Hematopoietic multipotent progenitor cell treated with erythropoietin and hydrocortisone succinate and interleukin-3 and kit ligand, for 15 days (in vitro differentiated cells): ENCODE measurements at places on chromosomes 6 and 20.

GRCh38 chr6:11851387-11851786, 72.8 kb upstream of the ADTRP start:
- no peak for DNase-seq

DNA sequence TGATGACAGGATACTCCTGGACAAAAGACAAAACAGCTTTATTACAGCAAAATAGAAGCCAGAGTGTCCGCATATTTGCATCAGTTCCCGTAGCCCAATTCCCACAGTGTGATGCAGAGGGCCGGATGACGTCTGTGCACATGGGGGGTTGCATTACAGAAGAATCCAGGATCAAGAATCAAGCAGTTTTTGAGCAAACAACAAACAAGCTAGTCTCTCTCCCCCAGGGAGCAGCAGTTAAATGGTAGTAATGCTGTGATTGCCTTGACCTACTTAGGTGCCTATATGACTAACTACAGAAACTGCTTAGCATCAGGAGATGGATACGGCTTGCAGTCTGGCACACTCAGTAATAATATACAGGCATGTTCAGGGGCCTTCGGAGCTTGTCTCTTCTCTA, 3.2 kb upstream of the SDHAF4 start:
- DNase-seq, result no peak

DNA sequence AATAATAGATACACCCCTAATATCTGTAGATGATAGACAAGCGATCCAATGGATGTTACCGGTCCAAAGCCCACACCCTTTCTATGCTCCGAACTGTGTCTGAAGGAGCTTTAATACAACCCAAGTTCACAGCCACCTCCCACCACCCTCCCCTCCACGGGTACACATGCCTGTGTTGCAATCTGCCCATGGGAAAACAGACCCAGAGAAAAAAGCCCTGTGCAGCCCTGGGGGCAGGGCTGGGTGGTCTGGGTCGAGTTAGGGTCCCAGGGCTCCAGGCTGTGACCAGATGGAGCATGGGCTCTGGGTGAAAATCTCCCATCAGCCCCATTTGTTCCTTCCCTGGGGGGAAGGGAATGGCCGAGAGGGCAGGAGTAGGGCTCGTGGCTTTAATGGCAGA, 65.8 kb downstream of the BANF2 start:
- DNase-seq, result no peak

DNA sequence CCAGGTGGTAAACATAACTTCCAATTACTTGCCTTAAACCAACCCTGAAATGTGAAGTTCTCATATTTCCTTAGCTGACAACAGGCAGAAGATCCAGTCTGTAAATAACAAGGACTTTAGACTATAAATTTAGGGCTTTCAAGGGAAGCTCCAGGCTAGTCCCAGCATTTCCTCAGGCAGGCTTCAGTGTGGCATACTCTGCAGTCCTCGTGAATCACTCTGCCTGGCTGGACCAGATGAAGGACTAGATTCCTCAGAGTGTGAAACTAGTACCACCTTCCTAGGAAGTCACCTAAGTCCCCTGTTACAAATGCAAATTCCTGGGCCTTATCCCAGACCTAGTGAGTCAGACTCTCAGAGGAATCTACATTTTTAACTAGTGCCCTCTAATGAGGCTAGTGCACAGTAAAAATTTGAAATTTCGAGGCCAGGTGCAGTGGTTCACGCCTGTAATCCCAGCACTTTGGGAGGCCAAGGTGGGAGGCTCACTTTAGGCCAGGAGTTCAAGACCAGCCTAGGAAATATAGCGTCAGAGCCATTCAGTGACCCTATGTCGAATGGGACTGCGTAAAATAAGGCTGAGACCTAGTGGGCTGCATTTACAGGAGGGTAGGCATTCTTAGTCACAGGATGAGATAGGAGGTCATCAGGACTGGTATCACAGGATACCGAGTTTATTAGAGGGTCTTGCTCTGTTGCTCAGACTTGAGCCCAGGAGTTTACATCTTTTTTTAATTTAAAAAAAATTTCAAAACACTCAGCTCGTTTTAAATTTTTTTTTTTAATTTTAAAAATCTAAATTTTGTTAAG, 279.6 kb upstream of the JARID2 start:
- DNase-seq, result no peak

- DNase-seq, result no peak
These were observed 43.5 kb upstream of the EPB41L1 start for GRCh38 chr20:36110994-36111393.

GRCh38 chr6:10861086-10861485, 20.8 kb downstream of the GCM2 start:
- DNase-seq, result no peak

DNA sequence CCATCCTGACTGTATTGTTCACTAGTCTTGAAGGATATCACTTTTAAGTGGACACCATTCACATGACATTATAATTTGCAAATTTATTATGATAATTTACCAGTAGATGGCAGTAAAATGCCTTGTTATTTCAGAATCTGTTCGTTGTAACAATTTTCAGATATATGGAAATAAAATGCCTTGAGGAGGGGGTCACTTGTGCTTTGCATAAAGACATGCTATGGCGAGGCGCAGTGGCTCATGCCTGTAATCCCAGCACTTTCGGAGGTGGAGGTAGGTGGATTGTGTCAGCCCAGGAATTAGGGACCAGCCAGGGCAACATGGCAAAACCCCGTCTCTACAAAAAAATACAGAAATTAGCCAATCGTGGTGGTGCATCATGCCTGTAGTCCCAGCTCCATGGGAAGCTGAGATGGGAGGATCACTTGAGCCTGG, 9.0 kb upstream of the NCOA6 start:
- peak; percentile 65 for DNase-seq

DNA sequence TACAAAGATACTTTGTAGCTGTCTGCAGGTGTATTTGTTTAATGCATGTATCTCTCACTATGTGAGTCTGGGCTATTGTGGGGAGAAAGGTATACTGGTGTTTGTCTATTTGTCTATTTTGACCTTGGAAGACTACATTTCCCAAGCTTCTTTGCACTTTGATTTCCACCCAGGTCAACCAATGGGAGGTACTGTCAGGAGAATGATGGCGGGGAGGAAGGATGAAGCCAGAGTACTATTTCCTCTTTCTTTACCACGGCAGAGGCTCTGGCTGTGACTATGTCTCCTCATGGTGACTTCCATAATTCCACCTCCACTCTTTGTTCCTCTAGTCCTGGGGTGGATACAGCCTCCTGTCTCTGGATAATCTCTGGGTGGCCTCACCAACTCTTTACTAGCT, 23.1 kb downstream of the LBP start:
- no peak for DNase-seq

- no peak for DNase-seq
These were observed 523 bp upstream of the COX7A2 start for GRCh38 chr6:75244063-75244584.

GRCh38 chr20:49821870-49822331, 9.3 kb downstream of the SLC9A8 start:
- no peak for DNase-seq

DNA sequence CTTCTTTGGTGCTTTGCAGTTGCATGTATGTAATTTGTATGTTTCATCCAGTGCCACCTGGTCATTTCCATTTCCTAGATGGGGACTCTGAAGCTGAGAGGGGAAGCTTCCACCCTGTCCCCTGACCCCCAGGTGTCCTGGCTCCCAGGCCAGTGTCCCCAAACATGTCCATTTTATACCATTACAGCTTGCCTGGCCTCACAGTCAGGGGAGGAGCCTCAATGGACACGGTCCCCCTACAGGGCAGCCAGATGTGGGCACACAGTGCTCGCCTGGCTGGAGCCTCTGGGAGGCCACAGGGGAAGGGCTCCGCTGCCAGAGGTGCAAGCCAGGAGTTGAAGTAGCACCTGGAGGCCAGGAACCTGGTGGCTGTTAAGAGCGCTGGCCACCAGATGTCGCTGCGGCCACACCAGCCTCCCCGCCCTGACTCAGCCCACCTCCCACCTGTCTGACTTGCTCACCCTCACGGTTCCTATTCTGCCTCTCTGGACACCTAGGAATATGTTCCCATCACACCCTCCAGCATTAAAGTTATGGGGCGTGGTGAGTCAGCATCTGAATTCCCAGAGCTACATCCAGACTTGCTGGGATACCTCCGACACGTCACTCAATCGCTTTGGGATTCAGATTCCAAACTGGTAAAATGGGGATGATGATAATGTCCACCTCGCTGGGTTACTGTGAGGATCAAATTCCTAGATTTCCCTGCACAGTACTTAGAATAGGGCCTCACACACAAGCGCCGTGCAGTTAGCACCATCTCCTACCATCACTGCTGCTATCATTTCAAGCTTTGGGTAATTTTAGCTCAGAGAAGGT, 107.4 kb downstream of the SULF2 start:
- DNase-seq, result peak; percentile 4

GRCh38 chr6:14682812-14683211, 563.1 kb upstream of the JARID2 start:
- DNase-seq, result no peak

- DNase-seq, result no peak
These were observed 113.9 kb upstream of the TMEM170B start for GRCh38 chr6:11423667-11424066.

- no peak for DNase-seq
These were observed 45.0 kb downstream of the SULF2 start for GRCh38 chr20:47740121-47740861.

DNA sequence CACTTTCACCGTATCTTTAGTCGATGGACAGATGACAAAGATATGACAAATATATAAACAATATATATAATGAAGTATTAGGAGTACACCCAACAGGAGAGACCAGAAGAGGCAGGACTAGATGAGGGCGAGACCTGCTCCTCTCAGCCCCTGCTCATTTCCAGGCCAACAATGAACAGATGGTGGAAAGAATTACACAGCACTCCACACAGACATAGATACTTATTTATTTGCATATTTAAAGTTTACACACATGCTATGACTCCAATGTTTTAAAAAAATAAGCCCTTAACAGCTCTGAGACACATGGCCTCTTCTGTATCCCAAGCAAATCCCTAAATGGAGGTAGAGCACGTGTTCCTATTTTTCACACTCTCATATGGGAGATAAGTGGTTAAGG, 10.4 kb downstream of the FAM210B start:
- DNase-seq, result no peak

GRCh38 chr6:35471836-35472345, 3.7 kb downstream of the RPL10A start:
- DNase-seq, result no peak

GRCh38 chr6:130189531-130190397, 33.0 kb downstream of the SAMD3 start:
- no peak for DNase-seq

- no peak for DNase-seq
These were observed 38.0 kb downstream of the RCAN2 start for GRCh38 chr6:46453216-46453615.

- DNase-seq, result no peak
These were observed 236.5 kb downstream of the HACE1 start for GRCh38 chr6:104623052-104623690.

DNA sequence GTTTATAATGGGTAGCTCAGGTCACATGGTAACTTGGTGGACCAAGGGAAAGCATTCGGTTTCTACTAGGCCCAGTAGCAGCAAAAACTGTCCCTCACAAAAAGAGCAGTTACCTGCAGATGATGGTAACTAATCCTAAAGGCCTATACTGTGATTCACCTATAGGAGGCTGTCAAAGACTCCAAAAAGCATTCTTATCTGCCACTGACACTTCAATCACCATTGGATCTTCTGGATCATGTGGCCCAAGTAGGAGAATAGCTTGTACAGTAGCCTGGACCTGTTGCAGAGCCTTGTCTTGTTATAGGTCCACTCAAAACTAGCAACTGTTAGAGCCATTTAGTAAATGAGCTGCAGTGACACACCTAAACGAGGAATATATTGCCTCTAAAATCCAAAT, 23.2 kb upstream of the FILIP1 start:
- DNase-seq, result no peak

DNA sequence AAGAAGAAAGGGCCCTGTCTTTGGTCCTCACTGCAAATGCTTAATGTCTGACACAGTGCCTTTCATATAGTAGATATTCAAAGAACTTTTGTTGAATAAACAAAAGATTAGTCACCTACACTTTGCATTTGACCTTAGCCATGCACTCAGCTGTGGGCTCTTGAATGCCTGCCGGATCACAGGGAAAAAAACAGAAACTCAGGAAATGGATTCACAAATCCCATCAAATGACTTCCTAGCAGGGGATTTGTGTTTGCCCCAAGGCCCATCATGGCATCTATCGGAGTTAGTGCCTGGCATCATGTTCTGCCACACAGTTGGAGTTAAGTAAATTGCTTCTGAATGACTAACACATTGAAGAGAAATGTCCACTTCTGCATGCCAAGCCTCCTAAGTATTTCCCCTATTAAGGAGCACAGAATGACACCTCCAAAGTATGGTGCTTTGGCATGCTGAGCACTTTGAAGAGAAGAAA, 72.3 kb upstream of the DST start:
- no peak for DNase-seq

GRCh38 chr6:68740828-68741500, 105.9 kb downstream of the ADGRB3 start:
- DNase-seq, result no peak

GRCh38 chr20:12750221-12750620, 258.6 kb upstream of the SPTLC3 start:
- no peak for DNase-seq

GRCh38 chr6:106966229-106966628, 8.3 kb downstream of the CD24 start:
- no peak for DNase-seq

DNA sequence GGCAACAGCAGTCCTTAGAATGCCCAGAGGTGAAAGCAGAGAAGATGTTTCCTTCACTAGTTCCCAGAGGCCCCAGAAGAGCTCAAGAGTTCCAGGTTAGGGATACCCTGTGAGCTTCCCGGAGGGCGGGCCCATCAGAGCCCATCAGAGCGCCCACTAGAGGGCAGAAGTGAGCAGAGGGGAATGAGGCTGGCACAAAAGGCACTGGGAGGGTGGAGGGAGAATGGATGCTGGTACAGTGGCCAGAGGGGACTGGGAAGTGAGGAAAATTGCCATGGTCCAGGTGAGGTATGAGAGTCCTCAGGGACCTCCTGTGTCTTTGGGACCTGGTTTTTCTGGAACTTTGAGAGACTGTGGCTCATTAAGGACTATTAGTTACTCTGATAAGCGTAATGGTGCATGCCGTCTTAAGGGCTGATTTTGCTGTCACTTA, 57.3 kb downstream of the LINC00237 start:
- DNase-seq, result peak; percentile 55

GRCh38 chr6:154484942-154485341, 25.5 kb downstream of the CNKSR3 start:
- DNase-seq, result no peak

DNA sequence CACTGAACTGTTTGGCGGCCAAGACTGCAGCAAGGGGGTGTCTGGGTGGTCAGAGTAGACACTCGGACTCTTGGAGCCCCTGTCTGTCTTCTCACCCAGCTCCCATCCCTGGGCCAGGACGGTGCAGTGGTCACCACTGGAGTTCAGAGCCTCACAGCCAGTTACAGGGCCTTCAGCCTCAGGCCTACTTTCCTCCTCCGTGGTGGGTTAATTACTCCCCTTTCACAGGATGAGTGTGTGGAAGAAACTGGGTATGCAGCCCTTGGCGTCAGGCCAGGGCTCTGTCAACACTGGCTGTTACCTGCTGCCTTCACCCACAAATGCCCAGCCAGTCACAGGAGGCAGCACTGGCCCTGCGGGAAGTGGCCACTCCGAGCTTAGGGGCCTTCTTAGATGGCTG, 1.8 kb upstream of the YTHDF1 start:
- DNase-seq, result no peak

- DNase-seq, result no peak
These were observed 35.8 kb upstream of the MAS1 start for GRCh38 chr6:159854959-159855358.
